ENCODE measurements at places on chromosomes 5 and 9. TPM values are rescaled to one million over a fixed set of nuclear protein-coding genes. Genes with fewer than 3 reads are reported as not detected.

The JADE2 gene
- total RNA-seq: 173 TPM

The CDC20B gene
- not detected for total RNA-seq

The LURAP1L gene
- total RNA-seq: not detected

The BRD3 gene
- 63.0 TPM for total RNA-seq

The PCDHB4 gene
- total RNA-seq: not detected

The SLC46A2 gene
- 0.64 TPM for total RNA-seq

The TSSK1B gene
- total RNA-seq: not detected

The PCDHA6 gene
- not detected for total RNA-seq

The REEP2 gene
- 0.66 TPM for total RNA-seq

The AFAP1L1 gene
- total RNA-seq: 0.23 TPM

The DBN1 gene
- total RNA-seq: 15.0 TPM

The C5orf52 gene
- total RNA-seq: not detected

The FOXD4L4 gene
- total RNA-seq: not detected

The POU4F3 gene
- 0.16 TPM for total RNA-seq

The PCDHGA8 gene
- total RNA-seq: 0.07 TPM

The SEMA5A gene
- total RNA-seq: 0.15 TPM

Data from natural killer cell (primary cell).